ENCODE measurements at places on chromosomes 7 and 10. TPM values are rescaled to one million over a fixed set of nuclear protein-coding genes. Genes with fewer than 3 reads are reported as not detected.

GRCh38 chr7:32069116-32069650, 1.0 kb downstream of the PDE1C start:
- H3K4me3 ChIP-seq = no peak overlapping the region
- H3K36me3 ChIP-seq = no peaks in the 10 kb centered on the region
- H3K27ac ChIP-seq = no peak overlapping the region
- no peak for DNase-seq
- no peaks in the 10 kb centered on the region for H3K4me1 ChIP-seq
- H3K27me3 ChIP-seq = peaks cover 22% of the 10 kb centered on the region

GRCh38 chr10:74910241-74910975, 84.0 kb downstream of the KAT6B start:
- no peak overlapping the region for H3K27ac ChIP-seq
- no peaks in the 10 kb centered on the region for H3K27me3 ChIP-seq
- H3K4me3 ChIP-seq = no peak overlapping the region
- no peak for DNase-seq
- H3K4me1 ChIP-seq = peaks cover 19% of the 10 kb centered on the region

DNA sequence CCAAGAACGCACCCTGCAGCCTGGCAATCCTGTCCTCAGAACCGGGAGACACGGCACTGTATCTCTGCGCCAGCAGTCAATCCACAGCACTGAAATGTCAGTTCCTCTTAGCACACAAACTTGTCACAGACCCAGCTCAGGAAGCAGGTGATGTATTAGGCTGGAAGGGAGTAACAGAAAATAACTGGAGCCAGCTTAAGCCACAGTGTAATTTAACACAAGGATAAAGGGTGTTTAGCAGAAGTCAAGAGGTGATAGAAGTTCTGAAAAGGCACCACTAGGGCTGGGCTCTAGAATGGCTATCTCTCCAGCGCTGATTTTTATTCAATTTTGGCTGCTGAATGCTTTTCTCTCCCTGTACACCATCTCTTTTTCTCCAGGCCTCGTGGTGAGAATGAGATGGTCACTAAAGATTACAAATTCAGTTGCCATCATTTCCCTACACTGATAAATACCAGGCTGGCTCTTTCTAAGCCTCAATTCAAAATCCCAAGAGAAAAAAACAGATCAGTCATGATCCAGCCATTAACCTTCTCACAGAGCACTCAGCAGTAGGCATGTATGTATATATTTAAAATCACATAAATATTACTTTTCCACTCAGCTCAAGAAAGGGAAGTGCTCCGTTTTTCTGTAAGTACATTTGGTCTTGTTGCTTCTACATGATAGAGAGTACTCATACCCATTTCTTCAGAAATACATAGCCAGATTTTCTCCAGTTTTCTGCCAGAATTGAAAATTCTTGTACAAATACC, 102.7 kb upstream of the PRSS1 start:
- H3K4me1 ChIP-seq = peaks cover 11% of the 10 kb centered on the region
- H3K27ac ChIP-seq = peak overlapping the region; percentile 52
- H3K4me3 ChIP-seq = peak overlapping the region; percentile 71

GRCh38 chr10:88253128-88253527, 330.0 kb downstream of the RNLS start:
- H3K27me3 ChIP-seq = no peaks in the 10 kb centered on the region
- H3K27ac ChIP-seq = no peak overlapping the region
- no peak for DNase-seq
- H3K4me3 ChIP-seq = no peak overlapping the region

DNA sequence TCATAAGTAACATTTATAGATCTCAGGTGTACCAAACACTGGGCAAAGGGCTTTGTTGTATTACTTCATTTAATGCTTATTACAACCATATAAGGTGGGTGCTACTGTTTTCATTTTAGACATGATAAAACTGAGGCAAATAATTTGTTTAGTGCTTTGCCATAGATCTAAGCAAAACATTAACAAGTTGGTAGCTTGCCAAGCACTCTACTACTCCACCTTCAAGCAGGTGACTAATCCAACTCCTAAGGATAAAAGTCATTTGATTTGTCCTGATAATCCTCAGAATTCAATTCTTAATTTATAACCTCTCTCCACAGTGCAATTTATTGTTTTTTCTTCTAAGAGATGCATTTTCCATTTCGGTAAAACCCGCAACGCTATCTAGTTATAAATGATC, 646.4 kb downstream of the GRM8 start:
- H3K4me1 ChIP-seq = no peaks in the 10 kb centered on the region
- no peak overlapping the region for H3K27ac ChIP-seq
- no peaks in the 10 kb centered on the region for H3K36me3 ChIP-seq
- H3K4me3 ChIP-seq = no peak overlapping the region

DNA sequence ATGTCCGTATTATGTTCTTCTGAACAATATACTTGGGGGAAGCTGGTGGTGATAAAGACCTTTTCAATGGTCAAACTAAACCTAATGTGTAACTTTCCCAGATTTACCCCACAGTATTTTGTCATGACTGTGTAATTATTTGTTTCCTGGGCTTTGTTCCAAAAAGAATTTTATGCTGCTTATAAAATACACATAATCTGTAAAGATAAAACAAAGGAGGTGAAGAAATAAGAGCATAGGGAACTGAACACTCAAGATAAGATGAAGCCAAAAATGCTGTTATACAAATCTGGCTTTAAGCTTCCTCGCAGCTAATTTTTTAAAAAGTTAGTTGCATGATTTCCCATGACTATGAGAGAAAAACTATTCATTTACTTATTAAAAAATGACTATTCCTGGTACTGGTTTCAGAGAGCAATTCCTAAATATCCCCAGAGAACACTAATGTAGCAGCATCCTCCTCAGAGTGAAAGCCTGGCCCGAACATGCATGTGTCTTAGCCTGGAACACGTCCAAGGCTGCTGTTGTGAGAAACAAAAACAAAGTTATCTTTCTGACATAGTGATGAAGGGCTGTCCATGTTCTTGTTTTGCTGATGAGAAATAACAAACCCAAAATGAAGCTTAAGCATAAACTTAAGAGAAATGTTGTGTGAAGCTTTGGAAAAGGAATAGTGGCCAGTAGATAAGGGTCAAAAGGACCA, 33.9 kb downstream of the MALSU1 start:
- no peaks in the 10 kb centered on the region for H3K36me3 ChIP-seq
- no peak for DNase-seq
- no peak overlapping the region for H3K27ac ChIP-seq
- H3K4me1 ChIP-seq = peaks cover 1% of the 10 kb centered on the region

DNA sequence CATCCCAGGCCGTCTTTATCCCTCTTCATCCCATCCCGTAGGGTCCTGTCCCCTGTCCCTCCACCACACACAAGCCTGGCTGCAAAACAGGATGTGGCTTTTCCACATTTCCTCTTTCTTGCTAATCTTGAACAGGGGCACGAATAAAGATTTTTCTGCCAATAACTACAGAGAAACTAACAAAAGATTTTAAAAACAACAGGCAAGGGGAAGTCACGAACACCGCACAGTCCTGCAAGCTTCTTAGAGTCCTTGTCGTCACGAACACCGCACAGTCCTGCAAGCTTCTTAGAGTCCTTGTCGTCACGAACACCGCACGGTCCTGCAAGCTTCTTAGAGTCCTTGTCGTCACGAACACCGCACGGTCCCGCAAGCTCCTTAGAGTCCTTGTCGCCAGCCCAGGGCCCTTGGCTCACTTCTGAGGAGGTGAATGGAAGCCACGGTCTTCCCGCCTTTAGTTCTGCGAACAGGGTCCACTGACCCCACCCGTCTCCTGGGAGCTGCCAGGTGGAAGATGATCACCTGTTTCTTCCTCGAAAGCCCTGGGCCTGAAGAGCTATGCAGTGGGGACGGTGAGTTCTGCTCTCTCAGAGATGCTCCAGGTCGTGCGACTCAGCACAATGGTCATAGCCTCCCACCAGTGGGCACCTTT, 10.3 kb upstream of the INSIG1 start:
- no peak overlapping the region for H3K4me3 ChIP-seq
- peaks cover 9% of the 10 kb centered on the region for H3K27me3 ChIP-seq
- peaks cover 4% of the 10 kb centered on the region for H3K36me3 ChIP-seq
- no peak for DNase-seq
- peaks cover 37% of the 10 kb centered on the region for H3K4me1 ChIP-seq
- H3K27ac ChIP-seq = no peak overlapping the region

DNA sequence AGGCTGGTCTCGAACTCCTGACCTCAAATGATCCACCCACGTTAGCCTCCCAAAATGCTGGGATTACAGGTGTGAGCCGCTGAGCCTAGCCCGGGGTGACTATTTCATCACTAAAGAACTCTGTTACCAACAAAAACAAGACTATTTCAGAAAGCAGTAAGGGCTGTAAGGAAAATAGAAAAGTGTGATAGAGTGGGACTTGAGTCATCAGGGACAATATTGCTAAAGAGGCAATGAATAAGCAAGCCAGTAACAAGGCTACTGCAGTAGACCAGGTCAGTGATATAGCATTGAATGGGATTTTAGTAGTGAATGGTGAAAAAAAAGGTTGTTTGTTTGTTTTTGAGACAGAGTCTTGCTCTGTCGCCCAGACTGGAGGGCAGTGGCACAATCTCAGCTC, 51.7 kb downstream of the SVOPL start:
- DNase-seq = no peak
- H3K27ac ChIP-seq = no peak overlapping the region
- no peak overlapping the region for H3K4me3 ChIP-seq
- no peaks in the 10 kb centered on the region for H3K4me1 ChIP-seq
- H3K36me3 ChIP-seq = no peaks in the 10 kb centered on the region

DNA sequence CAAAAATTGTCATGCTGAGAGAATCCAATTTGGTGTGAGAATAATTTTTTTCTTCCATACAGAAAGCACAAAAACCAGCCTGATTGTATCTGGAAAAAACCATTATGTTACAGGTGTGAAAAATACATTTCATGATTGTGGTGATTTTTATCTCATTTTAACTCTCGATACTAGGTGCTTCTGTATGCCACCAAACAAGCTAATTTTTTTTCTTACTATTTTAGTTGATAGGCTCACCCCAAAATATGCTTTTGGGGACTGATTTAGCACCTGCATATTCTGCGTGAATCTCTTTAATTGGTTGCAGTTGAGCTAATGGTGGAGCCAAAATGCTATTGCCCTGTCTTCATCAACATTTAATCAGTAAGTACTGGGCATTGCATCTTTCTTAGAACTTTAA, 1.9 kb downstream of the DMTF1 start:
- H3K4me3 ChIP-seq = peak overlapping the region; percentile 92
- no peak overlapping the region for H3K27ac ChIP-seq
- H3K27me3 ChIP-seq = no peaks in the 10 kb centered on the region
- peaks cover 16% of the 10 kb centered on the region for H3K36me3 ChIP-seq

CDNF gene
- 1.0 TPM for total RNA-seq

ITGA8 gene
- not detected for total RNA-seq
